Effector memory CD4-positive, alpha-beta T cell (primary cell): ENCODE measurements at places on chromosomes 11 and 22.
A peak's percentile ranks its signal among the peaks of the same experiment; 100 is the strongest.

DNA sequence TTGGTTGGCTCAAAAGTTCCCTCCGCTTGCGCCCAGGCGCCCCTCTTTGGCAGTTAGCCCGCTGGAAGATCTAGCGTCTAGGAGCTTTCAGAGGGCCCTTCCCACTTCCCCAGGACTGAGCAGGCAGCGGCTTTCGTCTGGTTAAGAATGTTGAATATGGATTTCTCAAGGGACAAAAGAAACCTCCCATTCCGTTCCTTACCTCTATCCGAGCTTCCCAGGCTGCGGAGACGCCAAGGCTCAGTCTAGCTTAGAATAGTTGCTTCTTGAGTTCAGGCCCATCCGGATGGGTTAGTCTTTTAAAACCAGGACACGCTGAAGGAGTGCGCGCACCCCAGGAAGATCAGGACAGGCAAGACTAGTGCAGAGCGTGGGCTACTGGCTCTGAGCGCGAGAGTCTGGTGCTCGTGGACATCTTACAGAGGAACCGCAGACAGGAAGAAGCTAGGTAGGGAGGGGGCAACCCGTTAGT lies 1.6 kb downstream of the NELL1 start:
- no peak for DNase-seq

DNA sequence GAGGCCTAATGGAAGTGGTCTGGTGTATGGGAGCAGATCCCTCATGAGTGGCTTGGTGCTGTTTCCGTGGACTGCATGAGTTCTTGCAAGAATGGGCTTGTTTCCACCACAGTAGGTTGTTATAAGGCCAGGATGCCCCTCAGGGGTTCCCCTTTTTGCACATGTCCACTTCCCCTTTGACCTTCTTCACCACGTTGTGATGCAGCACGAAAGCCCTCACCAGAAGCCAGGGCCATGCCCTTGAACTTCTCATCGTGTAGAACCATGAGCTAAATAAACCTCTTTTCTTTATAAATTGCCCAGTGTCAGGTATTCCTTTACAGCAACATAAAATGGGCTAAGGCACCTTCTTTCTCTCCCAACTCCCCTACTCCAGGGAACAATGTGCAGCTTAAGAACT lies 2.8 kb upstream of the NARS2 start:
- no peak for DNase-seq

DNA sequence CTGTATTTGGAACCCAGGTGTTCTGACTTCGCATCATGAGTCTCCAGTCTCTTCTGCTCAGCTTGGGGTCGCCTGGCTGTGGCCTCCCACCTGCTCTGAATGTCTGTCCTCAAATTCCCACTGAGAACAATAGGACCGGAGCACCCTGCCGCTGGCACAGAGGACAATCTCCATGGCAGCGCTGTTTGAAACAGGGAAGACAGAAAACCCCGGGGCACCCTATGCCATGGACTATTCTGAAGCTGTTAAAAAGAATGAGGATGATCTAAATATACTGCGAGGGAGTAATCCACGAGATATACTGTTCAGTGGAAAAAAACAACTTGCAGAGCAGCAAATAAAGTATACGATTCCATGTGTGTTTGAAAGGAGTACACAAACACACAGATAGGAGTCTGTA lies 415.6 kb upstream of the NARS2 start:
- no peak for DNase-seq

DNA sequence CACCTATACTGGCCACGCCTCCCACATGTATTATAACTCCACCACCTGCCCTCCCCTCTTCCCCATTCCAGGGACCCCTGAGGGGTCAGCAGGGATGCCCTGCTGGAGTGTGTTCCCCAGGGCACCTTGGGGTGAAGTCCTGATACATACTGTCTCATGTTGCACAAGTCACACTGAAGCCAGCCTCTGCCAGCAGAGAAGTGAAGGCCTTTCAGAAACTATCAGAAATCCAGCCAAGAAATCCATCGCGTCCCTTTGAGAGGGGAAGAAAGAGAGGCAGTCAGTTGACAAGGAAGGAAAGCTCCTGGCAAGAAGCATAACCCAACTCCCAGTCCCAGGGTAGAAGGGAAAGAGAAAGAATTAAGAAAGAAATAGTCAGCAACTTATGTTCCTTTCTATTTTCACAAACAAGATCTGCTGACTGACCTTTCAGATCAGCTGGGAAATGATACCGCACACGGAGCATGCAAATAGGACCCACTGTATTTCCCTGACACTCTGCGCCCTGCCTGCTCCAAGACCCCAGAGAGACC lies 45.2 kb downstream of the SC5D start:
- no peak for DNase-seq

GRCh38 chr11:20444535-20444934 lies 57.0 kb downstream of the PRMT3 start:
- no peak for DNase-seq

DNA sequence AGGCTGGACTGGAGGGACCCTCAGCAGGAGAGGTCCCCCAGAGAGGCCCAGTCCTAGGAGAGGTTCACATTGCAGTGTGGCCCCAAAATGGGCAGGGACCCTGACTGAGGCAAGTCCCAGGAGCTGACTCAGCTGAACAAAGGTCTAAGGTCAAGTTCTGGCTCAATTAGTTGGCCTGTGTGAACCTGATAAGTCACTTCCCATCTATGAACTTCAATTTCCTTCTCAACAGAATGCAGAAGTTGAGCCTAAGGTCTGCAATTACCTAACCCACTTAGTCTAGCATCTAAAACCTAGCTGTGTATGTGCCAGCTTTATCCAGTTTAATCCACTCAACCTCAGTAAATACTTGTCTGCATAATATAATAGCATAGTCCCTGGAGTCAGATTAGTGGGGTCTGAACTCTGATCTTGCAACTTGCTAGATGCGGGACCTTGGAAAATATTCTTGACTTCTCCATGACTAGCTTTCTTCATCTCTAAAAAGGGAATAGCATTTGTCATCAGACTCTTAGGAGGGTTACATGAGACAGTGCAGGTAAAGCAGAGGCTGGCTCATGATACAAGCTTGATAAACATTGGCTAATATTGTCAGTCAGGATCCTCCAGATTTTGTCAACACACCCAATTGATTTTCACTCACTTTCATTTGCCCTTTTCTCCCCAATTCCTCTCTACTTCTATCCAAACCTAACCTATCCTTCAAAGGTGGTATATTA lies 465.5 kb downstream of the INSC start:
- no peak for DNase-seq

DNA sequence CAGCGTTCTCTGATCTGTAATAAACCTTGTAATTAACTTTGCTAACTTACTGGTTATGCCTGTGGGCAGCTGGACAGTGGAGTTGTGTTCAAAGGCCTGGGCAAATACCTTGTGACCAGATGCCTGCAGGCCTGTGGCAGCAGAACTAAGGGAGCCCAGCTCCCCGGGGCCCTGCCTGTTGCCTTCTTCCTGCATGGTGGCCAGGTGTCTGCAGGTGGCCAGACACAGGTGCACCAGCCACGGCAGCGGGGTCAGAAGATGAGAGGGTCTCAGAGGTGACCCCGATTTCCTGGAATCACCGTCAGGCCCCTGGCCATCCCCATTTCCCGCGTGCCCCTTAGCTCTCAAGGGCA lies 127.2 kb downstream of the OSBP2 start:
- DNase-seq = no peak

DNA sequence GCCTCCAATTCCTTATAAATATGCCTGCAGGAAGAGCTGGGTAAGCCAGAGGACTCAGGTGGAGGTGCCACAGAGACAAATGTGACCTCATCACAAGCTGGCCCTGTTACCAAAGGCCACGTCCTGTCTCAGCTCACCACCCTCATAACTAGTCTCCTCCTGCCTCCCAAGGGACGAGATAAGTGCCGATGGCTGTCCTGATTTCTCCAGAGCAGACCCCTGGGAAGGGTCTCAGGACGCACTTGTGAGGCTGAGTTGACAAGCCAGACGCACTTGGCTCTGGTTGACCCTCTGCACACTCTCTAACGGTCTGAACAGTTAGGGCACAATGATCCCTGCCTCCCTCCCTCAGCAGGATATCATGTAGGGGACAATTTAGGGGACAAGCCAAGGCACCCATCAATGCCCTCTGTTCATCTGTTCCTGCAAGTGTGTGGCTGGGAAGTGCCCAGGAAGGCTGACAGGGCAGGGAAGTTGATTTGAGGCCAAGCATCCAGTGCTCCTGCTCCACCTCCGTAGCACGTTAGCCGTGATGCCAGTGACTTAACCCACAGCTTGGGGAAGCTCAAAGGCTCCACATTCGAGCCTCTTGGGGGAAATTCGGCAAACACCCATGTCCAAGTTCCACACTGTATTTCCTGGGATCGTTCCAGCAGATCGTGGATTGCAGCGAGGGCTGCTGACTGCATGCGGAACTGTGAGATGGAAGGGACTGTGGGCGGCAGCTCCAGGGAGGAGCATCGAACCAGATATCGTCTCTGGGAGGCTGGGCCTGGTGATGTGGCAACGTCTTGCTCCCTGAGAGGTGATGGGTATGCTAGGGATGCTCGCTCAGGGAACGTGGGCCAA lies 2.8 kb downstream of the SMIM38 start:
- no peak for DNase-seq

- no peak for DNase-seq
Observed at GRCh38 chr11:12524865-12525264, 147.5 kb downstream of the PARVA start.

DNA sequence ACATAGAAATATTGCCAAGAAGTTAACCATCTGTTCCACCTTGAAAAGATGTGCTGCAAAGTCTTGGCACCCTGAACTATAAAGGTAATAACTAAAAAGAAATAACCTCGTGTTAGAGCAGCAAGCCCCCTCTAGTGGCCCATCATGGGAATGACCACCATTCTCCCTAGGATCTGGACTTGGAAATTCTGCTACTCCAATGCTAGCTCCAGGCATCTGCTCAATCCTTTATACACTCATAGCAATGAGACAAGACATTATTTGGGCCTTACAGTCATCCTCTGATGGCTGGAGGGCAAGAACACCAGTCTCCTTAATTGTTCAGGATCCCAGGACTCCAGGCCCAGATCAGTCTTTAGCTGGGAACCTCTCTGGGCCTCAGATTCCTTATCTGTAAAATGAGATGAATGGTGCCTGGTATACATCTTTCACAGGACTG lies 76.0 kb downstream of the CWC15 start:
- DNase-seq = peak; percentile 1

GRCh38 chr11:133945087-133945974 lies 11.4 kb downstream of the IGSF9B start:
- DNase-seq = peak; percentile 66

GRCh38 chr22:27554841-27555456 lies 246.6 kb downstream of the MN1 start:
- no peak for DNase-seq

DNA sequence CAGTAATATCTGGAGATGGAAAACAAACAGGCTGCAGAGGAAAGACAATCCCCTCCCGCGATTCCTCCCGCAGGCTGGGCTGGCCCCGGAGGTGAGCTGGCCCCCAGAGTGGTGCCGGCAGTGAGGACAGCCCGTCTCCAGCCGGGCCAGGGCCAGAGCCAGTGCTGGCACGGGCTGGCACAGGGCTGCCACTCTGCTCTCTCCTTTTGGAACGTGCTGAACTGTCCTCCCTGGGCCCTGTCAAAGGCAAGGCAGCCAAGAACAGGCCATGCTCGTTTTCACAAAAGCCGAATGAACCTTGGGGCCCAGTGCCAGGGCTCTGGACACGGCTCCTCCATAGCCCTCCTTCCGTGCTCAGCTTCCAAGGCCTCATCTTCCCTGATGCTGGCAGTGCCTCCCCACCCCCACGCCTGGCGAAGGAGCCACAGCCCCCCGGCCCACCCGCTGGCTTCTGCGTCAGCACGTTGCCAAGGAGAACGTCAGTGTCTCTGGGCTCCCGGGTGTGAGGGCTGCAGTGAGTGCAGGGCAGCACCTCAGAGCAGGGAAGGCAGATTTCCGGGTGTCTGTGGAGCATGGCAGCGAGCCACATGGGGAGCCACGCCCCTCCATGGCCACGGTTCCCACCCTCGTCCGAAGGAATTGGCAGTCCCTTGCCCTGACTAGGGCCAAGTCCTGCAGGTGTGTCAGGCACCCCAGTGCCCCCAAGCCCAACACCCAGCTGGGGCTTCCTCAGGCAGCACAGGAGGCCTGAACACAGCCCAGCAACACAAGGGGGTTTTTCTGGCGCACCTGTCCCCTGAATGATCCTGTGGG lies 28.6 kb downstream of the GNAZ start:
- DNase-seq = no peak
